Osteoblast (primary cell): ENCODE measurements at places on chromosomes 12 and 14. TPM values are rescaled to one million over a fixed set of nuclear protein-coding genes. Genes with fewer than 3 reads are reported as not detected.

The C12orf50 gene
- total RNA-seq = under 0.01 TPM in 1 of 2 replicates, not detected in the other

DNA sequence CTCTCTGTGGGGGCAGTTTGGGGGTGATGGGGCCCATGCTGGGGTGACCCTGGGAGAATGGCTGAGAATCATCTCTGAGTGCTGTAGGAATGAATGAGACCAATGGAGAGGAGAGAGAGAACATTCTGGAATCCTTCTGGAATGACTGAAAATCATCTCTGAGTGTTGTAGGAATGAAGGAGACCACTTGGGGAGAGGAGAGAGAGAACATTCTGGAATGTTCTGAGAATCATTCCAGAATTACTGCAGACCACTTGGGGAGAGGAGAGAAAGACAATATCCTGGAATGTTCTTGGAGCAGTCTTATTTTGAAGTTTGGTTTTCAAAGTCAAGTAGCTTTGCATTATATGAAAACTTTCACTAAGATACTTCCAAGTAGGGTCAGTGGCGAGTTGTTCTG lies 64.3 kb downstream of the ZNF664 start:
- no peak for DNase-seq
- no peaks in the 10 kb centered on the region for H3K27me3 ChIP-seq
- H3K27ac ChIP-seq = no peak overlapping the region
- no peaks in the 10 kb centered on the region for H3K36me3 ChIP-seq

DNA sequence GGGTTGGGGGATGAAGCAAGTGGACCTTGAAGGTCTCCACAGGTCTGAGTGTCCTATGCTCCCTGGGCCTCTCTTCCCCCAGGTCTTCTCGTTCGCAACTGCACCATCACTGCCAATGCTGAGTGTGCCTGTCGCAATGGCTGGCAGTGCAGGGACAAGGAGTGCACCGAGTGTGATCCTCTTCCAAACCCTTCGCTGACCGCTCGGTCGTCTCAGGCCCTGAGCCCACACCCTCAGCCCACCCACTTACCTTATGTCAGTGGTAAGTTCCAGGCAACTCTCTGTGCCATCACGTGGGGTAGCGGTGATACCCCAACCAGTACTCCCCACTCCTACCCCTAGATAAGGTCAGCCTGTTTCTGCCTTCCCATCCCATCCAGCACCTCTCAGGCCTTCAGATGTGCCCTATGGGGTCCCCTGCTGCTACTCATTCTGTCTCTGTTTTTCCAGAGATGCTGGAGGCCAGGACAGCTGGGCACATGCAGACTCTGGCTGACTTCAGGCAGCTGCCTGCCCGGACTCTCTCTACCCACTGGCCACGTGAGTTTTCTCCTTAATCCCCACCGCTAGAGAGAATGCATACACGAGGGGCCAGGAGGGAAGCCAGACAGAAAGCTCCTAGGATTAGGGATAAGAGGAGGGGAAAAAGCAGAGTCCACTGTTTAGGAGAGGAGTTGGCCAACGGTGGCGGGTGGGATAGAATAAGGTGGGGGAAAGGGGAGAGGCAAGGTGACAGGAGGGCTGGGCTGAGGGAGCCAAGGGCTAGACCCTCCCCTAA lies 1.6 kb upstream of the TAPBPL start:
- no peaks in the 10 kb centered on the region for H3K27me3 ChIP-seq
- peaks cover 29% of the 10 kb centered on the region for H3K4me1 ChIP-seq
- no peak for DNase-seq
- peak overlapping the region; percentile 97 for H3K4me3 ChIP-seq

DNA sequence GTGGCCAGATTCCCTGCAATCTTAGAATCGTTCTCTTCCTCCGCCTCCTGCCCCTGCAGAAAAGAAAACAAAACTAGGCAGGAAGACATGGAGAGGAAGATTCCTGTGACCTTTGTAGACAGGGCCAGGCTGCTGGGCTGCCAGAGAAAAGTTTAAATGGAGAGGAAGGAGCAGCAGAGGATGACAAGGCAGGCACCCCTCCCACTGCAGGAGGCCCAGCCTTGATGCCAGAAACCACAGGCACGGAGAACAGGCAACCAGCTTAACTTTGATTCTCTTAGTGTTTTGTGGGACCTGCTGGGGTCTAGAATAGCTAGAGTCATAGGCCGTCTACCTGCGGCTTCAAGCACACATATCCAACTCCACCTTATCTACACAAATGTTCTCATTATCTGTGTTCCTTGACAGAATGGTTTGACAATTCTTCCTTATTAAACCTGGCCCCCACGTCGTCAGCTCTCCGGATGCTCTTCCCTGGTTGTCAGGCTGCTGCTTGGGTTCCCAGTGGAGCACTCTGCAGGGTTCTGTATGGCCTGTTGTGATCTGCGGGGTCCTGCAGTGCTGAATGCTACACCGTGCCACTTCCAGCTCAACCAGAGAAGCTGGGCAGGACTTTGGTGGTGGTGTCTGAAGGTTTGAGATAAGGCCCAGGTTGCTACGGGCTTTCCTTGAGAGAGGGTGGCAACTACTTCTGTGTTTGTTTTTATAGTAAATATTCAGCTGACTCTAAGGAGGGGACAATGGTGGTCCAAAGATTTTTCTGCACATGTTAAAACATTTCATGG lies 609.5 kb downstream of the AACS start:
- no peaks in the 10 kb centered on the region for H3K36me3 ChIP-seq
- H3K4me1 ChIP-seq = no peaks in the 10 kb centered on the region
- no peak overlapping the region for H3K4me3 ChIP-seq
- H3K27ac ChIP-seq = no peak overlapping the region
- DNase-seq = peak; percentile 73

GRCh38 chr12:11615481-11615880 lies 34.0 kb upstream of the ETV6 start:
- no peaks in the 10 kb centered on the region for H3K27me3 ChIP-seq
- no peak overlapping the region for H3K4me3 ChIP-seq
- no peak overlapping the region for H3K27ac ChIP-seq
